NCI-H1048 (cell line): ENCODE measurements at places on chromosomes 11 and 22.

- no peak for DNase-seq
These were observed 159.7 kb downstream of the DBX1 start for GRCh38 chr11:20000351-20001134.

DNA sequence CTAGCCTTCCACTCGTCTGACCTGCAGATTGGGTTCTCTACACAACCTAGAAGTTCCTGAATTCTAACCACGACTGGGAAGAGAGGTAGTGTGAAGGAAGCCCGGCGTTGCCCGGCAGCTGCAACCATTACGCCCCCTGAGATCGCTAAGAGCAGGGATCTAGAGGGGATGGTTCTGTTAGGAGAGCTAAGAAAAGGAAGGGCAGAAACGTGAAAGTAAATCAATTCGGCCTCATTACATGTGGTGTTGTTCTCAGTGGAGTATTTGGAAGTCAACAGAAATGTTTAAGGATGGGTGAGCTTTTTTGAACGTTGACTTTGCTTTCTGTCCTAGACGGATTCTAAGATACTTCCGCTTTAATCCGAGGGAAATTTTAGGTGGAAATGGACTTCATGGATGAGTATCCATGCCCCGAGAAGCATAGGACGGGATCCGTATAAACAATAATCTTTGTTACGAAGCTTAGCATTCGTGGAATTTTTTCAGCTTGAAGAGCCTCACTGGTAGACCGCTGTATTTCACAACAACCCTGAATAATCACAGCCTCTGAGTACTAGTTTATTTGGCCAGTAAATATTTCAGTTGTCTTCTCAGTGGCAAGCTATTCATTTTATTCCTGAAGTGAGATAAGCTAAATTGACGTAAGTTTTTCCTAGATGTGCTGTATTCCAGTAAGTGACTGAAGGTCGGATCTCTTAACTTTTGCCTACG, 629 bp downstream of the ATP5MG start:
- DNase-seq, result no peak

DNA sequence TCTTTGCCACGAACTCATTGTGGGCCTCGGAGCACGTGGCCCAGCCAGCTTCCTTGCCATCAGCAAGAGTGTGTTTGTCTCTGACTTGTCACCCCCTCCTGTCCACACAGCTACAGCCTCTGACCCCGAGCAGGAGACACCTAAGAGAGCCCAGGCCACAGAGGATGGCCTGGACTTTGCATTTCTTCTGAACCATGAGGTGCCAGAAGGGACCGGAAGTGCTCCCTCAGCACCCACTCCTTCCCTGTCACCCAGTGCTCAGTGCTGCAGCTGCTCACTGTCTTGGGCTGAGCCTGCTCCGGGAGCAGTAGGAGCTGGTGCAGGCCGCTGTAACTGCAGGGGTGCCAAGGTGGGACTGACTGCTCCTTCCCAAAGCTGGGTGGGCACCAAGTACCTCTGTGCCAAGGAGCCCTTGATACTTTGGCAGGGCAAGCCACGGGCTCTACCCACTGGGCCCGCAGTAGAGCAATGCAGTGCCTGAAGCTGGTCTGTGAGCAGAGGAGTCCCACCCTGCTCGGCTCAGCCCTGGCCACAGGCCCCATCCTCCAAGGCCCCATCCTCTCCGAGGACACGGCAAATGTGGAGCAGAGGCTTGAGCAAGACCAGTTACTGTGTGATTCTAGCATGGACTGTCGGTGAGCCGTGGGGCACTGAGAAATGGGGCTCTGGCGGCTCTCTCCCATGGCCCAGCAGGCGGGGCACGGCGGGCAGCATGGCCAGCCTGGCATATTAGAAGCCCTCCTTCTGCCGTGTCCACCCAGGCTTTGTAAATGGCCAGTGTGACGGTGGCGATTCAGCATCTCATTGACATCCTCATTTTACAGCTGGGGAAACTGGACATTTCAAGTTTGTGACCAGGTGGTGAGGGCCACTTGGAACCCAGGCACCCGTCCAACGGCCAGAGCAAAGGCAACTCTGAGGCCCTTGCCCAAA, 6.3 kb downstream of the GRK2 start:
- no peak for DNase-seq

- no peak for DNase-seq
These were observed 32.8 kb downstream of the RRM1 start for GRCh38 chr11:4127357-4127756.

DNA sequence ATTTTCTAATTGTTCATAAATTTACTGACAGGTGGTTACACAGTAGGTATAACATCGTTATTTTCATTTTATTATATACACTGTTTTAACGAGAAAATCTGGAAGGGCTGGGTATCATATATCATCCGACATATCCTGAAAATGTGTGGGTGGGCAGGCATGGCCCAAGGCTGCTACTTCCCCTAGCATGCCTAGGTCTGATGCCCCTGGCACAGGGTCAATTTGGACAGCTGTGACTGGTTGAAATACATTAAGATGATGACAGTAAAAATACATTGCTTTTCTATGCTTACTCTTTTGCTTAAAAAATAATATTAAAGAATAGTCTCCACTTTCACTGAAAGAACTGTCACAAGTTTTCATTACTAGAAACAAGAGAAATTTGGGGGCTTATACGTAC, 908.8 kb downstream of the OPCML start:
- DNase-seq, result no peak

GRCh38 chr22:23404689-23405365, 175.3 kb downstream of the IGLL1 start:
- no peak for DNase-seq
